Activated CD4-positive, CD25-positive, alpha-beta regulatory T cell (primary cell): ENCODE measurements at places on chromosomes 1 and 21.

- DNase-seq: no peak
Measured at GRCh38 chr1:212434992-212435391, 2.3 kb downstream of the NENF start.

DNA sequence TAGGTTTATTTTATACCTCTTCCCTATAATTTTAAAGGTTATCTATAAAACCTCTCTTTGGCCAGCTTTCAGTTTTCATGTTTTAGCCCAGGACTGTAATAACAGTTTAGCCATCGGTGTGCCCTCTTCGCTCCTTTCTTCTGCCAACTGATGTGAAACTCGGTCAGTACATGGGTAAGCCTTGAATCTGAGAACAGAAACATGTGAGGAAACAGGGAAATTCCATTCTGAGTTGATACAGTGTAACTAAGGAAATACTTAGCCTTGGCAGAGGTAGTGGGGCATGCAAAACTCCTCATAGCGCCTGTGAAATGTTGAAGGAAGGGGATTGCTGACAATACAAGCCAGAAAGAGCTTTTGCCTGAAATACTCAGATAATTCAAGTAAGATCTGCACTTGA lies 465.2 kb downstream of the NCAM2 start:
- no peak for DNase-seq

GRCh38 chr1:18385239-18385790 lies 95.4 kb upstream of the KLHDC7A start:
- DNase-seq: no peak

DNA sequence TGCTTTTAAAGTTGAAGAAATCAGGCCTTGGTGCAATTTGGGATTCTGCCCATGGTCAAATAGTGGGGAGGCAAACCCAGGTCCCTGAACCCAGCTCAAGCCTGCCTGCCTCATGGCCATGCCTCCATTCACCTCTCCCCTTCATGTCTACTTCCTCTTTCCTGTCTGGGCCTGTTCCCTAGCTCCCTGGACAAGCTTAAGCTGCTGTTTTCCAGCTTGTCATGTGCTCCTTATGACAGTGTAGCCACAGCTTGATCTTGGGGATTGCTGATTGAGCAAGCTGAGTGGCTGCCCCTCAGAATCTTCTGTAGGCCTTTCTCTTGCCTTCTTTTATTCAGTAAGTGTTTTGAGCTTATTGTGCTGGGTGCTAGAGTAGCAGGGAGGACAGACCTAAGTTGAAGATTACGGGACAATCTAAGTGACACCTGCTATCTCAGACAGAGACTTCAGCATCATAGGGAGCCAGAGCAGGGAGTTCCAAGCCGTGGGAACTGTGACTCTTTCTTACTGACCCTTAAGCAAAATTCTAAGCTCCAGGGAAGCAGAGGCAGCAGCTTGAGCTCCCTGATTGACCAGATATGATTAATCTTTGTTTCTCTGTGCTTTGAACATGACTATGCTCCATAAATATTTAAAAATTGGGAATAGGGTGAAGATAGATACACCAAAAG lies 520 bp upstream of the MR1 start:
- DNase-seq: no peak

- no peak for DNase-seq
Measured at GRCh38 chr1:109151146-109151990, 37.5 kb downstream of the ELAPOR1 start.
